Activated naive CD8-positive, alpha-beta T cell treated with anti-CD3 and anti-CD28 coated beads, Interleukin-2, amount 10 ng/mL, durations not matched to agents 7 days and 5 days (primary cell): ENCODE measurements at places on chromosomes 5 and 9. TPM values are rescaled to one million over a fixed set of nuclear protein-coding genes. Genes with fewer than 3 reads are reported as not detected.

DNA sequence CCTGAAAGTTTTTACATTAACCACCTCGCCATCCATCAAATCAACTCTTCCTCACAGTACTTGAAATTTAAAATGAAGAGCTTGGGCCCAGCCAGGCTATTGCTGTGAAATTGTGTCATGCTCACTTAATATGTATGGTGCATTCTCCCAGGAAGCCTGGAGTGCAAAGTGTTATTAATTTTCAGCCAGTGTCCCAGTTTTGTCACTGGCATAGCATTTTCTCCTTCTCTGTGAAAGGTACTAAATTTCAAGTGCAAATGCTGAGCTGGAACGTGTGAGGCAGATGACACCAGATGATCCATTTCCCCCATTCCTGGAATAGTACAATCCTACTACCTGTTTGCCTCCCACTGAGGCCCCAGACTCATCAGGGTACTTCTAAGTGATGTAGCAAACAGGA lies 397.6 kb upstream of the ACTBL2 start:
- H3K4me1 ChIP-seq: no peaks in the 10 kb centered on the region
- peaks cover 5% of the 10 kb centered on the region for H3K27me3 ChIP-seq
- no peak for DNase-seq
- H3K27ac ChIP-seq: no peak overlapping the region

GRCh38 chr9:137236238-137236935 lies 4.7 kb upstream of the TUBB4B start:
- H3K36me3 ChIP-seq: peaks cover 3% of the 10 kb centered on the region
- H3K4me1 ChIP-seq: peaks cover 8% of the 10 kb centered on the region
- no peak overlapping the region for H3K4me3 ChIP-seq
- H3K27ac ChIP-seq: no peak overlapping the region

- H3K4me1 ChIP-seq: no peaks in the 10 kb centered on the region
- no peak overlapping the region for H3K27ac ChIP-seq
- DNase-seq: no peak
These were observed 211.4 kb downstream of the DEPDC1B start for GRCh38 chr5:60488466-60489130.

DNA sequence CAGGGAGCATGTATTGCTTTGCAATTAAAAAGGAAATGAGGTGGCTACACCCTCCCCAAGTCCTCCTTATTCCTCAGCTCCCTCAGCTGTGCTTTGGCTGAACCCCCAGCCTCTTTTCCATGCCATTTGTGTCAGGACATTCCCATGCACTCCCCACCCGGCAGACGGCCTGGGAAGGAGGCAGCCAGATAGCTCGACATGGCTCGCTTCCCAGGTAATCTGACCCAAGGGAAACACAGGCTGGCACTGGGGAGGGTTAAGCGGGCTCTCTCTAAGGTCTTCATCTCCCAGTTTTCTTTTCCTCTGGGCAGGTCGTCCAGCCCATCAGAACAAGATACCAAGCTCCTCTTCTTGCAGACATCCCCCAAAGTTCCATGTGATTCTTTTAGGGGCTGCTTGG lies 31.2 kb downstream of the BTNL9 start:
- no peak for DNase-seq
- no peaks in the 10 kb centered on the region for H3K36me3 ChIP-seq
- peaks cover 37% of the 10 kb centered on the region for H3K27me3 ChIP-seq
- no peaks in the 10 kb centered on the region for H3K4me1 ChIP-seq
- no peak overlapping the region for H3K4me3 ChIP-seq

Gene ZNF883
- total RNA-seq: 1.5 TPM

DNA sequence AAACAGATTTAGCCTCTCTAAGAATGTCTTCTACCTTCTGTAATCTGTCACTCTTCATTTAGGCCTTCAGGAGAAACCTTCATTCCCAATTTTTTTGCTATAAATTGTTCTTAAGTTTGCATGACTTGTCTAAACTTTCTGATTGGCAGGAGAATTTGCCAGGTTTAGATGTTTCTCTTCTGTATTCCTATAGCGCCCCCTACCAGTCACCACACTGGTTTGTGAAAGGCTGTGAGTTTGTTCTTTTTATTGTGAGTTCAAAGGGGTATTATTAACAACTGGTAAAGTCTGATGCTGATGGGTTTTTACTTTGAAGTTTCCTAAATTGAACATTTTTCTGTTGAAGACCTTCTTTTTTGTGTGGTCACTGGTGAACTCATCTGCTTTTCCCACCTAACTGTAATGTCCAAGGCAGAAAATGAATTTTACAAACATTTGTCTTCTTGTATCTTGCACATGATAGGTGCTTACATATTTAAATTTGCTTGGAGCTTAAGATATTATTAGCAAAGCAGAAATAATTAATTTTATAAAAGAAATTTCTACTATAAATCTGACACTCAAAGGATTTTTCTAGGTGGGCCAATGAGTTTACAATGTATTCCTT lies 18.4 kb upstream of the F2RL2 start:
- H3K4me1 ChIP-seq: peaks cover 7% of the 10 kb centered on the region
- no peak overlapping the region for H3K4me3 ChIP-seq
- H3K36me3 ChIP-seq: peaks cover 28% of the 10 kb centered on the region
- no peaks in the 10 kb centered on the region for H3K27me3 ChIP-seq
- peak; percentile 48 for DNase-seq

Gene OR1J2
- not detected for total RNA-seq

- H3K27me3 ChIP-seq: no peaks in the 10 kb centered on the region
- H3K36me3 ChIP-seq: no peaks in the 10 kb centered on the region
- no peak overlapping the region for H3K4me3 ChIP-seq
- no peaks in the 10 kb centered on the region for H3K4me1 ChIP-seq
- no peak for DNase-seq
These were observed 662.7 kb upstream of the RGMB start for GRCh38 chr5:98110791-98111190.

DNA sequence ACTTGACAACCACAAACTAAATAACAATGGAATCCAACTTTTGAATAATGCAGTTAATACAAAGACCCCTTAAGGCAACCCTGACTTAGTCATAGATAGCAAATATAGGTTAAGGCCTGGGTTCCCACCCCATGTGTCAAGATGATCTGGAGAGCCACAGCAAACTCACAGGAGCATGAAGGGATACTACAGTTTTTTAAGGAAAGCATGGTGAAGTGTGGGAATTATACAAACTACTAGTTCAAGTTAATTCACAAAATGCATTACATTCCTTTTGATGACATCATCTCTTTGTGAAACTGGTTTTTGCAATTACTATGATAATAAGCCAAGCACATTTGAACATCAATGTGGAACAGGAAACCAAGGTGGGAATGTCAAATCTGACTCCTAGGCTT lies 50.6 kb downstream of the LHFPL2 start:
- peaks cover 19% of the 10 kb centered on the region for H3K27me3 ChIP-seq
- no peaks in the 10 kb centered on the region for H3K36me3 ChIP-seq
- no peak overlapping the region for H3K4me3 ChIP-seq

Gene EIF4EBP3
- 12.0 TPM for total RNA-seq

DNA sequence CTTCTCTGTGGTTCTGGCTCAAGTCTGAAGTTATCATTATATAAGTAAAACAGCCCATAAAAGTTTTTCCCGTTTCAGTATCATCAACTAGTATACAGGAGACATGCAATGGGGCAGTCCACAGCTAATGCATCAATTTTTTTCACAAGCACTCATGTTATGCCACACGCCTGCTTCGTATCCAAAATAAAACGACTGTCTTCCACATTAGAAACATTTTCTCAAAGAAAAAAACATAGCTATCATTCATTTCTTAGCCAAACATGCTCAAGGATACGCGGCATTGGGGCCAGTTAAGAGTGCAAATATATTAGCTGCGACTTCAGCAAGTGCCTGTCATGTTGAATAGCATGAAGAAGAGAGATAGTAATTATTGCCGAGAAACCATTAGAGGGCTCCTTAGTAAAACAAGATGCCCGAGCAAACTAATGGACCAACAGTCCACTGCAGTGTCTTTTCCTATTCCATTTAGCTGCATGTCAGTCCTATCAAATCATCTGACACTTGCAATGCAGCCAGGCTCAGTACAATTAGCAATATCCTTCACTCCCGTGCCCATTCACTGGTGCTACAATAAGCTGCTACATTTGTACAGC lies 68.5 kb downstream of the BNC2 start:
- no peaks in the 10 kb centered on the region for H3K4me1 ChIP-seq
- H3K4me3 ChIP-seq: no peak overlapping the region
- H3K27me3 ChIP-seq: no peaks in the 10 kb centered on the region
- H3K27ac ChIP-seq: no peak overlapping the region
- H3K36me3 ChIP-seq: no peaks in the 10 kb centered on the region

DNA sequence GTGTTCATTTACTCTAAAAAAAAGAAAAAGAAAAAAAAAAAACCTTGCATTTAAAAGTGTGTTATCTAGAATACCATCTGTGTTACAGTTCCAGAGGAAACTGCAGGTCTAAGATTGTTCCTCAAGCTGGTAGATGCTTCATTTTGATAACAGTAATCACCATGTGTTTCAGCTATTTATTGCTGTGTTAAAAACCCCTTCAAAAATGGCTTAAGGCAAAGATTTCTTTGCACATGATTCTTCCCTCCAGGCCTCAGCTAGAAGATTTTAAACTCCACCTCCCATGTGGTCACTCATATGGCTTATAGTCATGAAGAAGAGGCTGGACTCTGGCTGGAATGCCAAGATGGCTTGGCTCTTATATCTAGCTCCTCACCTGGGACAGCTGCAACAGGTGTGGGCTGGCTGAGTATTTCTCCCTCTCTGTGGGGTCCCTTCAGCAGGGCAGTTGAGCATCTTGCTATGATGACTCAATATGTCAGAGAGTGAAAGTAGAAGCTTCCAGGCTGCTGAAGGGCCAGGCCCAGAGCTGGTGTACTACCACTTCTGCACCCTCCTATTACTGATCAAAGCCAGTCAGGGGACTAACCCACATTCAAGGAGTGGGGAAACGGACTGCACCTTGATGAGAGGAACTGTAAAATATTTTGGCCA lies 920.4 kb upstream of the DMAC1 start:
- no peaks in the 10 kb centered on the region for H3K36me3 ChIP-seq
- H3K27me3 ChIP-seq: no peaks in the 10 kb centered on the region
- DNase-seq: no peak
- no peaks in the 10 kb centered on the region for H3K4me1 ChIP-seq
- no peak overlapping the region for H3K27ac ChIP-seq
- H3K4me3 ChIP-seq: no peak overlapping the region
